Astrocyte (in vitro differentiated cells and primary cell): ENCODE measurements at places on chromosomes 1 and 21. TPM values are rescaled to one million over a fixed set of nuclear protein-coding genes. Genes with fewer than 3 reads are reported as not detected.

GRCh38 chr1:28915031-28915895 is 894 bp downstream of the EPB41 start:
- H3K27me3 ChIP-seq, result no peaks in the 10 kb centered on the region
- H3K36me3 ChIP-seq, result no peaks in the 10 kb centered on the region
- H3K4me3 ChIP-seq, result peak overlapping the region; percentile 66

DNA sequence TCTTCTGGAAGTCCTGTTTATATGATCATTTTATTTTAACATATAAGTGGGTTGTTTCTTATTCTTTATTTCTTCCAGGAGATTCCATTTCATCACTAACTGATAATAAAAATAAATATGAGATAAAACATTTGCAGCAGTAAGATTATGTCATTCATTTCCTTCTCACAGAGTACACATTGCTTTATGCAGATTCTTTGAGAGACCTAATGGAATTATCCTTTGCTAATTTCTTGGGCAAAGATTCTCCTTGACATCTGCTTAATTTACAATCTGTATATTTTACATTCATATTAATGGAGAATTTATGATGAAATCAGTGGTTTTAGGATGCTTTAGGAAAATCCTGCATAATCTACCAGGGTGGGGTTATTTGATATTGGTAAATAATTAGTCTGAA is 60.6 kb downstream of the PTBP2 start:
- no peak for DNase-seq
- no peaks in the 10 kb centered on the region for H3K27me3 ChIP-seq
- H3K27ac ChIP-seq, result no peak overlapping the region
- no peak overlapping the region for H3K4me3 ChIP-seq

DNA sequence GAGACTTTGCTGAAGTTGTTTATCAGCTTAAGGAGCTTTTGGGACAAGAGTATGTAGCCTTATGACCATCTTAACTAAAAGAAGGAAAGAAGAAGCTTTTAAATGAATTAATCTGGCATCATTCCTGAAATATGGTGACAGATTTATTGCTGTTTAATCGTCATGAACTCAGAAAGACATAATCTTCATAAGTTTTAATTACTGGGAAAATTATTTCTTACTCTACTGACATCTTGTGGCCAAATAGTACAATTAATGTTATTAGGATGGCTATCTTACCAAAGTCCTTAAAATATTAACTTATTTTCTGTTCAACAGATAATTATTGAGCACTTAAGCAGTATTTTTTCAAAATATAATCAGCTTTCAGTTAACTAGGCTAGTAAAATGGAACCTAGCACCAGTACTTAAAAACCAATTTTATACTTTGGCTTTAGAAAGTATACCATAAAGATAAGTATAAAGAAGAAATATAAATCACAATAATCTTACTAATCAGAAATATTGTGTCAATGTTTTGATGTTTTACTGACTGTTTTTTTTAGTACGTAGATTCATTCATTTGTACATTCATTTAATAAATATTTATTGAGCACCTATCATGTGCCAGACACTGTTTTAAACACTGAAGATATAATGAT is 34.7 kb upstream of the GPR25 start:
- peaks cover 12% of the 10 kb centered on the region for H3K4me1 ChIP-seq
- H3K27me3 ChIP-seq, result no peaks in the 10 kb centered on the region

- H3K4me1 ChIP-seq, result peaks cover 19% of the 10 kb centered on the region
- H3K36me3 ChIP-seq, result no peaks in the 10 kb centered on the region
- H3K27ac ChIP-seq, result no peak overlapping the region
- no peak for DNase-seq
- H3K4me3 ChIP-seq, result no peak overlapping the region
- no peaks in the 10 kb centered on the region for H3K27me3 ChIP-seq
Observed at GRCh38 chr1:244065063-244065793, 14.1 kb downstream of the ZBTB18 start.

DNA sequence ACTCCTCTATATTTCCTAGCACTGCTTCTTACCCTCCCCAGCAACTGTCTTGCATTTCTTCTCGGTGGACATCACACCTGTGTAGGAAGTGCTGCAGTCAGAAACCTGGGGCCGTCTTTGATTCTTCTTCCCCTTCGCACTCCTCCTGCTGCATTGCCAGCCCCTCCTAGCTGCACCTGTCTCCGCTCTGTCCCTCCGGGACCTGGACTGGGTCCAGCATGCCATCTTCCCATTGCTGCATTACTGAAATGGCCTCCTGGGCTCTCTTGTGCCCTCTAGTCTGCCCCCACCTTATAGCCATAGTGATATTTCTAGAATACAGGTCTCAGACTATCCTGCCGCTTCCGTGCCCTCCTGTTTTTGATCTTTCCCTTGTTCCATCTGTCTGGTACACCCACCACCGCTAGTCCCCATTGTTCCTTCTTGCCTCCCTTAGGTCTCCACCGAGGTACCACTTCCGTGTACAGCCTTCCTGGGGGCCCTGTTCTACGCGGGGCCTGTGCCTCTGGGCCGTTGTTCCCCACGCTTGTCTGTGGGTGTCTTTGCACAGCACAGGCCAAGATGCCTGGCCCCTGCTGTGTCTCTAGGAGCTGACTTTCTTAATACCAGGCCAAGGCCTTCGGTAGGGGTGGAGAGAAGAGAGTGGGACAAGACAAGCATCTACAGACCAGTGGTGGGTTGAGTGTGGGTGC is 107.6 kb downstream of the GALNT2 start:
- no peak overlapping the region for H3K4me3 ChIP-seq
- no peaks in the 10 kb centered on the region for H3K27me3 ChIP-seq
- peaks cover 4% of the 10 kb centered on the region for H3K36me3 ChIP-seq
- H3K4me1 ChIP-seq, result peaks cover 27% of the 10 kb centered on the region
- no peak for DNase-seq

DNA sequence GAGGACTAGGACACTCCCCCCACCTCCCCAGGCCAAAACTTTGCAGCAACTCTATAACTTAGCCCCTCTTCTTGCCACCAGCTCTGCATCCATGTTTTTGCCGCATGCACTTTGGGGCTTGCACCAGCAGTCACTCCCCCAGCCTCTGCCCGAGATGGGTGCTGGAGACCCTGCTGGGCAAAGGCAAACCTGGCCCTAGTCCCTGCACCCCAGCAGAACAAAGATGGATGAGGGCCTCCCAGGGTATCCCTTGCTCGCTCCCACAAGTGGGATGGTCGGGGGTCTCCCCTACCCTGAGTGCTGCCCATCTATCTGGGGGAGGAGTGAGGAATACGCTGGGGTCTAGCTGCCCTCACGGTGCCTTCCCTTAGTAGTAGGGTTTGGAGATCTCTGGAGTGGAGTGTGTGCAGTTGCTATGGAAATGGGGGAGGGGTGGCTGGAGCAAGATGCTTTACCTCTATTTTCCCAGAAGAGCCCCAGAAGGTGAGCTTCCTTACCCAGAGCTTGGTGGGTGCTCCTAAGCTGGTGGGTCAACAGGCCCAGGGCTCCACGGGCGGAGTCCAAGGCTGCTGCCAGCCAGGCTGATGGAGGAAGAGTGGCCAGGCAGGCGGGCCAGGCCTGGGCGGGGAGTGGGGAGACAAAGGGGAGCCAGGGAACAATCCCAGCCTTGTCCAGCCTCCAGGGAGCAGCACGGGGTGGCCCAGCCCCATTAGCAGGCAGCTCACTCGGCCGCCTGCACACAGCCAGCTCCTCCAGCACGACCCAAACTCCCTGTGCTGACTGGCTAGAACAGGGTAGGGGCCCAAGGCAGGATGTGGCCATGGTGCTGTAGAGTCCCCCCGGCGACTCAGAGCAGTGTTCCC is at the start of gene PAQR6:
Gene PAQR6 (minus strand): TSS at position 597 of the 863 bp plus-strand sequence. CDS start 1,325 bp downstream, outside the sequence.
- peaks cover 12% of the 10 kb centered on the region for H3K4me1 ChIP-seq
- no peak for DNase-seq
- H3K36me3 ChIP-seq, result peaks cover 24% of the 10 kb centered on the region
- H3K27ac ChIP-seq, result no peak within 1 kb of the TSS

DNA sequence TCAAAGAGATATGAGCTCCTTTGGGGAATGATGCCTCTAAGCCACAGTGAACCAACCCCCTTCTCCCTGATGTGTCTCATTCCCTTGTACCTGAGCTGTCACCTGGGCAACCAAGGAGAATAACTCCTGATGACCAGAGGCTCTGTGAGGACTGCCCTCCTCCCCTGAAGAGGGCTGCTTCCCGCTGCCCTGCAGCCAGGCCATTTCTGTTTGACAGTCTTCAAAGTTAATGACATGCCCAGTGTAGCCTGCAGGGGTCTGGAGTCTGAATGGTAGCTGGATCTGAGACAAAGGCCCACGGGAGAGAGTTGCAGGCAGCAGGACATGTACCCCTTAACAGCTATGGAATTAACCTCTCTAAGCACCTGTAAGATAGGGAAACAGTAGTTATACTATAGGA is 3.4 kb upstream of the SLFNL1 start:
- H3K4me3 ChIP-seq, result no peak overlapping the region
- H3K27ac ChIP-seq, result no peak overlapping the region
- no peaks in the 10 kb centered on the region for H3K4me1 ChIP-seq
- peaks cover 2% of the 10 kb centered on the region for H3K36me3 ChIP-seq
- no peak for DNase-seq

Gene ITGB2
- total RNA-seq, result 0.61 TPM in 1 of 2 replicates, not detected in the other

Gene RAB25
- total RNA-seq, result 0.99 and 3.1 TPM in 2 replicates

Gene ARHGEF10L
- 14.2 and 15.7 TPM in 2 replicates for total RNA-seq
